Occipital lobe (tissue), 3 donors: ENCODE measurements at places on chromosomes 13 and 19.
A peak's percentile ranks its signal among the peaks of the same experiment; 100 is the strongest.

DNA sequence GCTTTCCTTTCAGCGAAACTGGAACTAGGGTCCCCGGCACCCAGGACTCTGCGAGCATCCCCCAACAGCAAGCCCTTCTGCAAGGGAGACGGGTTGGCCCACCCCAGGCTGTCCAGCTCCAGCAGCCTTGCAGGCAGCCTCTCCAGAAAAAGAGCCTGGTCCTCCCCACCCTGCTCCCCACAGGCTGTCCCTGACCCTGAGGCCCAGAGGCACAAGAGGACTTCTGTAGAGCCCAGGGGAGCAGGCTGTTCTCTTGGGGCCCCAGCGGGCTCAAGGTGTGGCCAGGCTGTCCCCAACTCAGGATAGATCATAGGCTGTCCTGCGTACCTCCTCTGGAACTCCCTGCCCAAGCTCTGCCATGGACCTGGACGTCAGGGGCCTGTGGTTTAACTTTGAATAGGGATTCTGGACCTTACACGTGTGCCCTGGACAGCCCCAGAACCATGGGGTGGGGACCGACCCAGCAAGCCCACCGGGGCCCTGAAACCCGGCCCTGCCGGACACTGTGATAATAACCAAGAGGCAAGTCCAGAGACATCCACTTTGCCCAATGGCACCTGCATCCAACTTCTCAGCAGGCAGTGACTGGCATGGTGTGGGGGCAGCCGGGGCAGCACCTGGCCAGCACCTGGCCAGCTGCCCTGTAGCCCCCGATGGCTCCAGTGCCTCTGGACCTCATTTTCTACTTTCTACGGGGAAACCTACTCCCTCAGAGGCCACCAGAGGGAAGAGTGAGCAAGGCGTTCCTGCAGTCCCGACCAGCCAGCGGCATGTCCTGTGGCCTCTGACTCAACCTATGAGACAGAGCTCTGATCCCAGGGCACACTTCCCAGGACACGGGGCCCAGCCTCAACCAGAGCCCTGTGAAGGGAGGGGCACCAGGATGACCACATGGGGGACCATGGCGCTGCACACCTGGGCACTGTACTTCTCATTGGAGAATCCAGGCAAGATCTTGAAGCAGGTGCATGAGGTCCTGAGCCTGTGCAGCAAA, 50.9 kb upstream of the TPM4 start:
- DNase-seq, result no peak

GRCh38 chr13:46668302-46668720, 115.3 kb downstream of the LRCH1 start:
- peak; percentile 23 for DNase-seq

- DNase-seq, result no peak
Measured at GRCh38 chr13:113122550-113123225, at the start of gene F10. TSS of gene F10 (plus strand) at chr13:113122799. CDS start at chr13:113122856, 57 bp downstream.

- no peak for DNase-seq
Measured at GRCh38 chr13:34358811-34359513, 541.0 kb downstream of the RFC3 start.

GRCh38 chr13:35712907-35713761, 236.6 kb upstream of the MAB21L1 start:
- no peak for DNase-seq

- DNase-seq, result no peak
Measured at GRCh38 chr19:35717665-35718344, at the start of gene KMT2B. TSS of gene KMT2B (plus strand) at chr19:35718003. CDS start at chr19:35718019, 16 bp downstream.

GRCh38 chr19:16541526-16542044, 652 bp downstream of the CHERP start:
- DNase-seq, result no peak

DNA sequence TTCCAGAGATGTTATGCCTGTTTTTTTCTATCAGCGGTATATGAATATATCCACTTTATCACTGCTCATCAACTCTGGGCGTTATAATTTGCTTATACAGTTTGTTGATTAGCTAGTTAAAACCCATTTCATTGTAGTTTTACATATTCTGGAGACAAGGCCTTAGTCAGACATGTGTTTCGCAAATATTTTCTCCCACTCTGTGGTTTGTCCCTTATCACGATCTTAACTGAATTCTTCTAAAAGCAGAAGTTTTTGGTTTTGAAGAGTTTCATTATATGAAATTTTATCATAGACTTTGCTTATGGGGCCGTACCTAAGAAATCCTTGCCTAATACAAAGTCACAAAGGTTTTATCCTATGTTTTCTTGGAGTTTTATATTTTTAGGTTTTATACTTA, 84.6 kb downstream of the FRY start:
- DNase-seq, result no peak

GRCh38 chr19:43809762-43810696, 7.8 kb upstream of the LYPD5 start:
- no peak for DNase-seq

DNA sequence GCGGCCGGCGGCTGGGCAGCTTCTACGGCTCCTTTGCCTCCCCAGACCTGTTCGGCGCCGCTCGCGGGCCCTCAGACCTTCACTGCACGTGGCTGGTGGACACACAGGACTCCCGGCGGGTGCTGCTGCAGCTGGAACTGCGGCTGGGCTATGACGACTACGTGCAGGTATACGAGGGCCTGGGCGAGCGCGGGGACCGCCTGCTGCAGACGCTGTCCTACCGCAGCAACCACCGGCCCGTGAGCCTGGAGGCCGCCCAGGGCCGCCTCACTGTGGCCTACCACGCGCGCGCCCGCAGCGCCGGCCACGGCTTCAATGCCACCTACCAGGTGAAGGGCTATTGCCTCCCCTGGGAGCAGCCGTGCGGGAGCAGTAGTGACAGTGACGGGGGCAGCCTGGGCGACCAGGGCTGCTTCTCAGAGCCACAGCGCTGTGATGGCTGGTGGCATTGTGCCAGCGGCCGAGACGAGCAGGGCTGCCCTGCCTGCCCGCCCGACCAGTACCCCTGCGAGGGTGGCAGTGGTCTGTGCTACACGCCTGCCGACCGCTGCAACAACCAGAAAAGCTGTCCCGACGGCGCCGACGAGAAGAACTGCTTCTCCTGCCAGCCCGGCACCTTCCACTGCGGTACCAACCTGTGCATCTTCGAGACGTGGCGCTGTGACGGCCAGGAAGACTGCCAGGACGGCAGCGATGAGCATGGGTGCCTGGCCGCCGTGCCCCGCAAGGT, 11.6 kb downstream of the LRP3 start:
- DNase-seq, result no peak
